ENCODE measurements at places on chromosomes 12 and 14. TPM values are rescaled to one million over a fixed set of nuclear protein-coding genes. Genes with fewer than 3 reads are reported as not detected.

Gene SMCO2
- total RNA-seq = not detected

DNA sequence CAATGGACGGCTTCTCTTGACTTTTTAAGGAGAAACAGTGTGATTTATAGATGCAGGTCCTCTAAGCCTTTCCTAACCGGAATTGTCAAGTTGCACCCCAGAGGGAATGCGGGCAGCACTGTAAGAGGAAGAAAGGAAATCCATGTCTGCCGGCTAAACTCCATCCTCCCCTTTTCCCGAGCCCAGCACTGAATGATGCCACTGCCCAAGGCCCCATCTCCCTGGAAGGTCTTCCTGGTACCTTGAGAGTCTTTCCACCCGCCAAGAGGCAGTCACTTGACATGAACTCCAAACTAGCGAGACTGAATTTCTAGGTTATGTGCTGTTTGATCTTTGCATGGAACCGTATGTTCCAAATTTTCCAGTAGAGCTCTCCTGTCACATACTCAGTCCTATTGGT is 313.4 kb upstream of the FKBP4 start:
- no peak for DNase-seq

GRCh38 chr12:59736359-59736758 is 140.5 kb downstream of the SLC16A7 start:
- DNase-seq = no peak

DNA sequence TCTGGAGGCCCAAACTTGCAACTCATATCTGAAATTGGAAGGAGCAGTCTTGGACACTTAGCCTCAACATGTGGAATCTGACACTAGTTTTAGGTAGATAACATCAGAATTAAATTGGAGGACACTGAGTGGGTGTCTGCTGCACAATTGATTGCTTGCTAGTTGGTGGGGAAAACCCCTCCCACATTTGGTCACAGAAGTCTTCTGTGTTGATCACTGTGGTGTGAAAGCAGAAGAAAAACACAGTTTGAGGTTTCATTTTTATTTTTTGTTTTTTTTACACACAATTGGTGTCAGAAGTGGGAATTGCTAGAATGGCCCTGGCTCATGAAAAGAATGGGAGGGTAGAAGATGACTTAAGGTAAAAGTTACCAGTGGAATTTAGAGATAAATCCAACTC is 78.0 kb upstream of the CD163 start:
- DNase-seq = no peak

DNA sequence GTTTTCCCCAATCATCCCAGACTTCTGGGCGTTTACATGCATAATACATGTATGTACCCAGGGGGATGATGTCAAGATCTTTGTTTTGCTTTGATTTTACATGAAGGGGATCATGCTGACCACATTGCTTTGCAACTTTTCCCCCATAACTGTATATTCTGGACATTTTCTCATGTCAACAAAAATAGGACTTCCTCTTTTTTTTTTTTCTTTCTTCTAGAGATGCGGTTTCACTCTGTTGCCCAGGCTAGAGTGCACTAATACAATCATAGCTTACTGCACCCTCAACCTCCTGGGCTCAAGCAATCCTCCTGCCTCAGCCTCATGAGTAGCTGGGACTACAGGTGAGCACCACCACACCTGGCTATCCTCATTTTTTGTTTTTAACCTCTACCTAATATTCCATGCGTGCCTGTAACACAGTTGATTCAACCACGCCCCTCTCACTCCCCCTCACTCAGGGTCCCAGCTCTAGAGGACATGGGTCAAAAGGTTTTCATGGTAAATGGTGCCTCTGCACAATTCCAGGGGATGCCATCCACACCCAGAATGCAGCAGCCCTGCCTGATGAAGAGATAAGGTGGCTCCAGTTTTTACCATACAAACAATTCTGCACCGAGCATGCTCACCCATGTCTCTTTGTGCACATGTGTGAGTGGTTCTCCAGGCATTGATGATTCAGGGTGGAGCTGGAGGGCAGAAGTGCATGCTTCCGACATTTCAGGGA is 32.0 kb upstream of the CIPC start:
- no peak for DNase-seq

DNA sequence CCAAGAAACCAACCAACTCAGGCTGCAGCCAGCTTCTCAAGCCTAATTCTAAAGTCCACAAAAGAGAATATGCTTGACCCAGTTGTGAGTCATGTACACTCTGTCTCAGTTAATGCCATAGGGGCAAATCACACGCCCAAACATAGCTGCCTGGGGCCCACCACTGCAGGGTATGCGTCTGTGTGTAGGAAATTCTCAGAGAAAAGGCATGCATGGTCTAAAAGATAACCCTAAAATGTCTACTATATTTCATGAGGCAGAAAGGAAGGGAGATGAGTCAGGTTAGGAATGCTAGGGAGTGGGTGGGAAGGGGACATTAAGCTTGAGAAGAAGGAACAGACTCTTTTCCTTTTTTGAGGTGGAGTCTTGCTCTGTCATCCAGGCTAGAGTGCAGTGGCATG is 22.3 kb upstream of the SPTLC2 start:
- DNase-seq = no peak

- DNase-seq = no peak
Measured at GRCh38 chr14:68939893-68940613, 39.0 kb downstream of the ACTN1 start.

DNA sequence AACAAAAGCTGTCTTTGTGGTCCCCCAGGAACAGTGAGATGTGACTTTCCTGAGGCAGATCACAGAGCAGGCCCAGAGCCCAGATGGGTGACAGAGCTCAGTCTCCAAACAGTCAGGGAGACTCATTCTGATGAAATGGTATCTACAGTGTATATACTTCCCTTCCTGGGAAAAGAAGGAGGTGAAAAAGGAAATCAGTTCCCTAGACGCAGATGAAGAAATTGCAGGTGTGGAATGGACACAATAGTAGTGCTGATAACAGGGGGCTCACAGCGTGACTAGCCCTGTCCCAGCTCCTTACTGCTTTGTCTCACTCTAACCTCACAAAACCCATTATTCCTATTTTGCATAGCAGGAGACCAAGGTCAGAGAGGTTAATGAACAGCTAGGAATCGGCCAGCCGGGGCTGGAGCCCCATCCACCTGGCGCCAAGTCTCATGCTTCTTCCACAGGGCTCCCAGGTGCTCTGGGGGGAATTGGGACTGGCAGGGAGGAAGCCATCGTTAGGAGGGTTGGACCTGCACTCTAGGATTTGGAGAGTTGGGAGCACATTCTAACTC is 11.9 kb downstream of the KCNH3 start:
- DNase-seq = no peak

DNA sequence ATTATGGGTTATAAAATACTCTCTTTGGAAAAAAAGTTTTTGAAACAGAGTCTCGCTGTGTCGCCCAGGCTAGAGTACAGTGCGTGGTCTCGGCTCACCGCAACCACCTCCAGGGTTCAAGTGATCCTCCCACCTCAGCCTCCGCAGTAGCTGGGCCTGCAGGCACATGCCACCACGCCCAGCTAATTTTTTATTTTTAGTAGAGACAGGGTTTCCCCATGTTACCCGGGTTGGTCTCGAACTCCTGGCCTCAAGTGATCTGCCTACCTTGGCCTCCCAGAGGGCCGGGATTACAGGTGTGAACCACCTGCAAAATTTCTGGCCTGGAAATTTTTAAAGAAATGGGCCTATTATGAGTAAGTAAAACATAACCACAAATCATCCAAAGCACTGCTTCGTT is 3.8 kb downstream of the USP15 start:
- no peak for DNase-seq
